ENCODE measurements at places on chromosomes 3 and 15.

GRCh38 chr3:115251509-115251908 lies 104.4 kb upstream of the ZBTB20 start:
- DNase-seq, result no peak

GRCh38 chr3:64074060-64074459 lies 50.8 kb upstream of the PSMD6 start:
- DNase-seq, result no peak

DNA sequence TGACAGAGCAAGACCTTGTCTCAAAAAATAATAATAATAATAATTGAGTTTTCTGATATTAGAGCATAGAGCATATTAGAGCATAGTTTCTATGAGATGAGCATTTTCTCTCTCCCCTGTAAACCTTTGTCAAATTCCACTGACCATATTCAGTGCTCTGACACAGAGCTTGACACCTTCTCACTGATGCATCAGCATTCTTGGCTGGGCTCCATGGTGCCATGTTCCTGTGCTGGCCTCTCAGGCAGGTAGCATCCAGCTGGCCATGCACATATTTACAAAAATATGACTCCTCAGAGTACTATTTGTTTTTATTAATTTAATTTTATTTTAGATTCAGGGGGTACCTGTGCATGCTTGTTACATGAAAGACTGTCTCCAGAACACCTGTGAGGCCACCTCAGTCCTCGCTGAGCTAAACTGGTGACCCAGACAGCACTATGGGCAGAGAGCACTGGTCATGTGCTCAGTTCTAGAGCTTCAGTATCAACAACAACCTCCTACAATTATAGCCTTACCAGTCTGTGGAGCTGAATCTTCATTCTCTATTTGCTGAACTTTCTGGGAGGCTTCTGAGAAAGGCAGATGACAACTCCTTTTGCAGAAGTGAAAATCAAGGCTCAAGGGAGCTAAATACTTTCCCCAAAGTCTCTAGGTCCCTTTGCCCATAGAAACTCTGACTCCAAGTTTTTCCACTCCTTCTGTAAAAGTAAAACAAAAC lies 21.6 kb upstream of the SLC28A2 start:
- DNase-seq, result no peak

DNA sequence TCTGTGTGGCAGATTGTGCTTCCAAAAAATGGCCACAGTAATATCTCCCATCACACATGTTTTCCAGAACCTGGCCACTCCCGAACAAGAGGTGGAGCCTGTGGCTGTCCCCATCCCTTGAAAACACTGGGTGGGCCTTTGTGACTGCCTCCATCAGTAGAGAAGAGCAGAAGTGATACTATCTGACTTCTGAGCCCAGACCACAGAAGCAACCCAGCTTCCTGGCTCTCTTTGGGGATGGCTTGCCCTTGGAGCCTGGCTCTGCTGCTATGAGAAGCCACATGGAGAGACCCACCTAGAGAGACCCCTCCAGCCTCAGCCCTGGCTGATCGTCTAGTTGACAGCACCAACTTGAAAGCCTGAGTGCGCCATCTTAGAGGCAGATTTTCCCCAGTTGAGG lies 39.8 kb upstream of the CMTM8 start:
- no peak for DNase-seq

DNA sequence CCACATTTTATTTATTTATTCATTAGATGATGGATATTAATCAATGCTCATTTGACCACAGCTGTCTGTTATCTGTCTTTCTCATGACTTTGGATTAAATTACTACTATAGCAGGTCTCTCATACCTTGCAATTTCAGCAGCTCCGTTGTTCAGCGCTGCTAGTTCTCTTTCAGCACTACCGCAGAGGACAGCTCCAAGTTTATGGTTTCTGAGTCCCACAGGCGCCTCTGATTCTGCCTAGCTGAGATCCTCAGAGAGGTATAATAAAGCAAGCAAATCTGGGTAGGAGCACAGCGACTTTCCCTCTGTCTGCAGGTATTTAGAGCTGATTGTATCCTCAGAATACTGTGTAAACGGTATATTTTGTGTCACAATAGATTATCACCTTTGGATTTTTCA lies 204.9 kb downstream of the CNTN4 start:
- no peak for DNase-seq

DNA sequence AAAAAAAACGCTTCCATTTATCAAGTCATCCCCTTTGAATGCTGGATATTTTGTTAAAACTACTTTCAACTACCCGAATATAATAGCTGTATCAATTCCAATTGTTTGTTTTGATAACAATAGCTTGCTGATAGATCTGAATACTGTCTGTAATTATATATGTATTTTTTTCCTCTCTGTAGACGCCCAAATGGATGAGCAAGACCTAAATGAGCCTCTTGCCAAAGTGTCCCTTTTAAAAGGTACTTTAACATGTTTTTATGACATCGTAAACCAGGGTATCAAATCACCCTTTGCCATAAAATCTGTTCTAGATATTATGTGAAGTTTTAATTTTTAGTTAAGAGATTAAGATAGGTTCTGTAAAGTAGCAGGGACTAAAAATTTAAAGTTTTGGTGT lies 111.5 kb upstream of the FLNB start:
- no peak for DNase-seq

- no peak for DNase-seq
These were observed 60.2 kb downstream of the SLTM start for GRCh38 chr15:58873267-58873666.

GRCh38 chr3:50587806-50588758 lies 18.8 kb downstream of the HEMK1 start:
- DNase-seq, result no peak

GRCh38 chr3:38493031-38493430 lies 3.1 kb upstream of the EXOG start:
- DNase-seq, result no peak

- no peak for DNase-seq
These were observed 14.3 kb upstream of the DENND4A start for GRCh38 chr15:65806397-65806796.

DNA sequence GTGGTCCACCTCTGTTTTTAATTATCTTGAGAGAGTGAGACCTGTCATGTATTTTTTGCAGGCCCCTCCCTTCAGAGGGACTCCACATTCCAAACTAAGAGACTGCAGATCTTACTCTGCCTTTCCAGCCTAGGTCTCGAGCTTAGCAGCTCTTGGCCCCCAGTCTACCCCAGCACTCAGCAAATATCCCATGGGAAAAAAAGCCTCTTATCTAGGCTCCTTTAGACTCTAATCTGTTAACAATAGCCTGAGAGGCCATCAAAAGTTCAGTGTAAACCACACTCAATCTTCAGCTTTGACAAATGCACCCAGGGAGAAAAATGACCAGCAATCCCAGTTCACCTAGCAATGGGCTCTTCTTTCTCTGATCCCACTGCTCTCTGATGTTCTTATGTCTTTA lies 8.6 kb upstream of the BLM start:
- DNase-seq, result no peak

GRCh38 chr15:25501828-25502446 lies 63.1 kb upstream of the UBE3A start:
- DNase-seq, result no peak

GRCh38 chr3:152386208-152386607 lies 117.5 kb downstream of the MBNL1 start:
- DNase-seq, result no peak

- no peak for DNase-seq
These were observed 308.5 kb upstream of the ARRDC4 start for GRCh38 chr15:97652041-97652440.
